Activated CD4-positive, alpha-beta T cell treated with anti-CD3 and anti-CD28 coated beads for 36 hours (primary cell): ENCODE measurements at places on chromosomes 12 and 14.
A peak's percentile ranks its signal among the peaks of the same experiment; 100 is the strongest.

- peak; percentile 18 for DNase-seq
Measured at GRCh38 chr12:96045566-96045965, 10.2 kb upstream of the LTA4H start.

- DNase-seq, result peak; percentile 83
Measured at GRCh38 chr12:54294152-54294952, 6.5 kb downstream of the NFE2 start.

- DNase-seq, result no peak
Measured at GRCh38 chr12:95641299-95641952, 90.2 kb upstream of the USP44 start.

DNA sequence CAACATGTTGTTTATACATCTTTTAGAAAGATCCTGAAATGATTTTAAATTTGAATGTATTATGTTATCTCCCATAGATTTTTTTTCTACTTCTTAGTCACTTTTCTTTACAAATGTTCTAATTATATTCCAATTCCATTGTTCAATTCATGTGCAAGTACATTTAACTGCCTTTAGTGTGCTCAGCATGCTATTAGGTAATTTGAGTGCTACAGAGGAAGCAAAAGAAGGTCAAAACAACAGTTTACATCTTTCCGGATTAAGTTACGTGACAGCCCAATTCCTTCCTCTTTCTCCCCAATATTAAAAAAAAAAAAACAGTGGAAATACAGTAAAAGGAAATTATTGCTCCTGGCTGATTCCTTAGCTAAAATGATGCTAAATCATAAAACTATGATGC is 98.3 kb downstream of the RTN1 start:
- DNase-seq, result no peak
